Esophagus squamous epithelium (tissue), 5 donors: ENCODE measurements at places on chromosomes 11 and 22. TPM values are rescaled to one million over a fixed set of nuclear protein-coding genes. Genes with fewer than 3 reads are reported as not detected.
A peak's percentile ranks its signal among the peaks of the same experiment; 100 is the strongest.

SCGB1A1 gene
- not detected for total RNA-seq

CD3E gene
- total RNA-seq: 2.7 TPM

SYT8 gene
- total RNA-seq: 63.3 TPM

C11orf21 gene
- total RNA-seq: 0.94 TPM

MFRP gene
- not detected for total RNA-seq

FOXR1 gene
- not detected for total RNA-seq

PATL1 gene
- total RNA-seq: 11.2 TPM

CD248 gene
- total RNA-seq: 5.4 TPM

MS4A6E gene
- not detected for total RNA-seq

- H3K4me3 ChIP-seq: no peak overlapping the region
- no peaks in the 10 kb centered on the region for H3K36me3 ChIP-seq
- no peaks in the 10 kb centered on the region for H3K4me1 ChIP-seq
- DNase-seq: no peak
- H3K27ac ChIP-seq: no peak overlapping the region
Measured at GRCh38 chr11:134475951-134476350, 63.9 kb upstream of the B3GAT1 start.

DNA sequence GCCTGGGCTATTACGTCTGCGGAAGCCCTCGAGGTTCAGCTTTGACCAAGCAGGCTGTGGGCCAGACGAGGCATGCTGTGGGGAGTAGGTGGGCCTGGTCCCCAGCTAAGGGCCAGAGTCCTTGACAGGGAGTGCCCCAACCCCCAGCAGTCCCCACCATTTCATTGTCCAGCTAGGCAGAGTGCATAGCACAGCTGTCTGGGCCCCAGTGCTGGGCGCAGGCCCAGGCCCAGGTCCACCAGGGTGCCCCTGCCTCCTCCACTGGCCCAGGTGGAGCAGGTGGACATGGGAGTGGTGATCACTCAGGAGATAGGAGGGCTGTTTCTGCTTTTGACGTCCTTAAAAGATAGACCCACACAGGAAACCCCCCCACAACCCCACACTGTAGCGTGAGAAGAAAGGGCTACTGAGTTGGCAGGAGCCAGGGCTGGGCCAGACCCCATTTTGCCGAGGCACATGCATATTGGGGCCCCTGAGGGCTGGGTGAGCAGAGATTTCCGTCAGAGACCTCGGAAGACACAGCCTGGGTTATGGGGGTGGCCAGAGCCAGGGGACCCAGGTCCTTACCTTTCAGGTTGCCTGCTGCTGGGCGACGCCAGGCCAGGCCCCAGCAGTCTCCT, 11.7 kb upstream of the SUSD2 start:
- H3K36me3 ChIP-seq: peaks cover 44% of the 10 kb centered on the region
- H3K4me1 ChIP-seq: peaks cover 3% of the 10 kb centered on the region
- H3K27me3 ChIP-seq: no peaks in the 10 kb centered on the region
- no peak for DNase-seq
- no peak overlapping the region for H3K4me3 ChIP-seq

DNA sequence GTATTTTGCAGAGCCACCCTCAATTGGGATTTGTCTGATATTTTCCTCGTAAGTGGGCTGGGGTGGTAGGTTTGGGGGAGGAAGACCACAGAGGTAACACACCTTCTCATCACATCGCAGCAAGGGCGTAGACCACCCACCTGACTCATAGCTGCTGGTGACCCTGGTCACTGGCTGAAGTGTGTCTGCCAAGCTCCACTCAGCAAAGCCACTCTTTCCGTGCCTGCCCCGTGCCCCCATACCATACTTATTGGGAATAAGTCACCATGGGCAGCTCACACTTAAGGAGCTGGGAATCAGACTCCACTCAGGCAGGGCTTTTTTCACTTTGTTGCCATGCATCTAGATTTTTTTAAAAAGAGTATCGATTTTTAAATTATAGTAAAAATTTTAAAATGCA, 111.6 kb downstream of the PHF21B start:
- H3K4me3 ChIP-seq: no peak overlapping the region
- no peaks in the 10 kb centered on the region for H3K36me3 ChIP-seq
- H3K27ac ChIP-seq: no peak overlapping the region
- no peaks in the 10 kb centered on the region for H3K27me3 ChIP-seq
- H3K4me1 ChIP-seq: no peaks in the 10 kb centered on the region
- DNase-seq: no peak

DNA sequence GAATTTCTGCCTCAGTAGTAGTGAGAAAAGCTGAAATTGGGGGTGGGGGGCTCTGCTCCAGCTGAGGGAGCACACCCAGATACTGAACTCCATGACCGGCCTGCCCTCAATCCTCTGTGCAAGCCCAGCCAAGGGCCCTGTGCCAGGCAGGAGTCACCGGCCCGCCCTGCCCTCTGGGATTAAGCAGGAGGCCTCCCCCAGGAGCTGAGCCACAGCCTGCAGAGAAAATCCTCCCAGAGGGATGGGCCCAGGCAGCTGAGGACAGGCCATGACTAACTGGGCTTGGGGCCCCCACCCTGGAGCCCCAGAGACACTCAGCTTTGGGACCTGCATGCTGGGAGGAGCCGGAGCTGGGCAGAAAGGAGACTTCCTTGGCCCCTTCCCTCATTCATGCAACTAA, 48.8 kb downstream of the MN1 start:
- no peak for DNase-seq
- H3K27ac ChIP-seq: peak overlapping the region; percentile 24
- H3K36me3 ChIP-seq: no peaks in the 10 kb centered on the region
- H3K27me3 ChIP-seq: no peaks in the 10 kb centered on the region
- peaks cover 100% of the 10 kb centered on the region for H3K4me1 ChIP-seq

GRCh38 chr11:76694664-76695063, 24.1 kb upstream of the LRRC32 start:
- no peaks in the 10 kb centered on the region for H3K36me3 ChIP-seq
- H3K27ac ChIP-seq: no peak overlapping the region
- DNase-seq: no peak
- H3K4me3 ChIP-seq: no peak overlapping the region

DNA sequence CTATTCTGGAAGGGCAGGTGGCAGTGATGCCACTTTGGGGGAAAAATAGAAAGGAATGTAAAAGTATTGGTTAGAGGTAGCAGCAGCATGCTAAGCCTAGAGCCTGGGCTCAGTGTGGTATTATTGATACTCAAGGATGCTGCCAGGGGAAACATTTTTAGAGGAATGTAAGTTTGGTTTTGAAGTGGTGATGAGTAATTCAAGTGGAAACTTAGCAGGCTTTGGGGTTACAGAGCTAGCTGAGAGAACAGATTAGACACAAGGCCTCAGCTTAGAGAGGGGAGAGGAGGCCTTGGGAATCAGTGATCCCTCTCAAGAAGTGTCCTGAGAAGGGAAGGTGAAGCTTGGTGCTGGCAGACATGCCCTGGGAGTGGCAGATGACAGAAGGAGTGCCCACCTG, 32.9 kb upstream of the DDI1 start:
- no peaks in the 10 kb centered on the region for H3K4me1 ChIP-seq
- DNase-seq: no peak
- H3K27ac ChIP-seq: no peak overlapping the region
- H3K27me3 ChIP-seq: no peaks in the 10 kb centered on the region
- H3K4me3 ChIP-seq: no peak overlapping the region

GRCh38 chr11:65262381-65262680, 569 bp downstream of the POLA2 start:
- H3K4me3 ChIP-seq: peak overlapping the region; percentile 74
- H3K27ac ChIP-seq: peak overlapping the region; percentile 89
- H3K36me3 ChIP-seq: no peaks in the 10 kb centered on the region
- peaks cover 26% of the 10 kb centered on the region for H3K4me1 ChIP-seq
- DNase-seq: no peak
- H3K27me3 ChIP-seq: no peaks in the 10 kb centered on the region

DNA sequence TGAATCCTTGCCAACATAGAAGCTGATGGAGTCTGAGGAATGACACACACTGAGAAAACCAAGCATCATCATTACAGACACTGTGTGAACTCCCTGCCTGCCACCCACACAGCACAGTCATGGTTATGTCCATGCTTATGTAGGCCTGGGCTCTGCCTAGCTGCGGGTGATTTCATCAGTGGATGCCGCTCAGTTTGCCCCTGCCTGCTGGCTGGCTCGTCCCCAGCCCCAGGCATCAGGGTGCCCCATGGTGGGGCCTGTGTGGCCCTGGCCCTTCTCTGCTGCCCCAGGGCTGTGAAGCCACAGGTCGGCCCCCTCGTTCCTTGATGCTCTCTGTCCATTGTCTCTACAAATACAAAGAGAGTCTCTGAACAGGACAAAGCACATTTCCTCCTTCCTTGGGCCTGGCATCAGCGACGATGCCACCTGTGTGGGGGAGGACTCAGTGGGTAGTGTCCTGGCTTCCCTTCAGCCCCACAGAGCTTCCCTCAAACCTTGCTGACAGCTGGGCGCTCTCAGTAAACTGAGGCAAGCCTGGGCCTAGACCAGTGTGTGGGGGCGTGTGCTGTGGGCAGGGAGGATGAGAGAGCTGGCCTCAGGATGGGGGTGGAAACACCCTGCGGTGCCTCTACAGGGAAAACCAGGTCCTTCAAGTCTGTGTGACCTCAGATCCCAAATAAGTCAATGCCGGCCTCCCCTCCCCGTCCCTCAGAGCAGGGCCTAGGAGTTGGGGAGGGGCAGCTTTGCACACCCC, 20.0 kb upstream of the TUB start:
- no peak overlapping the region for H3K4me3 ChIP-seq
- no peaks in the 10 kb centered on the region for H3K27me3 ChIP-seq
- H3K4me1 ChIP-seq: no peaks in the 10 kb centered on the region
- H3K27ac ChIP-seq: no peak overlapping the region
- DNase-seq: no peak

- H3K27ac ChIP-seq: no peak overlapping the region
- no peaks in the 10 kb centered on the region for H3K27me3 ChIP-seq
- DNase-seq: no peak
- H3K4me1 ChIP-seq: no peaks in the 10 kb centered on the region
Measured at GRCh38 chr11:37072538-37073055, 474.6 kb upstream of the RAG2 start.

DNA sequence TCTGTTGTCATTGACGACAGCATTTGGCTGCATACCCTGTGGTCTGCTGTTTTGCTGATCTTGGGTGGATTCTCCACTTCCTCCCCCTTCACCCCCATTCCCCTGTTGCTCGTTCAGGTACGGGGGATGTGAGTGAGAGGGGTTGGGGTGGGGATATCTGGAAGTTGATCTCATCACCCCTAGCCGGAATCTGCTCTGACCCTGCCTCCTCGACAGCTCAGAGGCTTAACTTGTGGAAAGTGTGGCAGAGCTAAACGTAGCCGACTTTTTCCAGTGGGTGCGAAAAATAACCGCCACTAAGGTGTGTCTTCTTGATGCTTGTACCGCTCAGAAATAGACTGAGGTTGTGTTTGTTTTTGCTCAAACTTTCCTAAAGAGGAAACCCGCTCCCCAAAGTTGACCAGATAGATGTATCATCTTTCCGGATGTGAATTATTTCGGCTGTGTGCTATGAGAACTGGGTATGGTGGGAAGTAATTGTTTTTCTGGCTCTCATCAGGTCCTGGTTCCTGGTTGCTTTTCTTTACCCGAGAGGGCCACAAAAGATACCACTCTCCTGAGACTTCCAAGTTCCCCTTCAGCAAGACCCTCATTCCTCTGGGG, 6.6 kb downstream of the ZBTB16 start:
- H3K4me1 ChIP-seq: peaks cover 93% of the 10 kb centered on the region
- H3K27ac ChIP-seq: no peak overlapping the region
- H3K36me3 ChIP-seq: peaks cover 87% of the 10 kb centered on the region
- no peak for DNase-seq

- H3K27ac ChIP-seq: no peak overlapping the region
- H3K27me3 ChIP-seq: peaks cover 24% of the 10 kb centered on the region
- H3K4me1 ChIP-seq: peaks cover 16% of the 10 kb centered on the region
- DNase-seq: no peak
- no peak overlapping the region for H3K4me3 ChIP-seq
Measured at GRCh38 chr11:46912526-46913150, 5.7 kb downstream of the LRP4 start.

GRCh38 chr22:27456696-27457503, 344.7 kb downstream of the MN1 start:
- DNase-seq: no peak
- no peaks in the 10 kb centered on the region for H3K36me3 ChIP-seq
- no peak overlapping the region for H3K4me3 ChIP-seq
- no peak overlapping the region for H3K27ac ChIP-seq

DNA sequence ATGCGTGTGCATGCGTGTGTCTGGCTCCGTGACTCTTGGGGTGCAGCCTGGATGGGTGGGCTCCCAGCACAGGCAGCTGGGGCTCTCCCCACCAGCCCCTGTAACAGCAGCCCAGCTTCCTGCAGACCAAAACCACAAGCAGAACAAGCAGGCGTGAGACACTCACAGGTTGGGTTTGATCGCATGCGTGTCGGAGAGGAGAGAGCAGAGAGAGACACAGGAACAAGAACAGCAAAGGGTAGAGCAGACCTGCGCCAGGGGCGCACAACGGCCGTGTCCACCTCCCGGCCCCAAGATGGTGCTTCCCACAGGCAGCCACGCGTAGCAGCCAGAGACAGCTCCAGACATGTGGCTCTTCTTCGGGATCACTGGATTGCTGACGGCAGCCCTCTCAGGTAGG, at the start of gene CD6:
TSS of gene CD6 (plus strand) at position 161 of the 400 bp plus-strand sequence. CDS start at position 347, 186 bp downstream.
- no peaks in the 10 kb centered on the region for H3K4me1 ChIP-seq
- DNase-seq: no peak
- peak within 1 kb of the TSS; percentile 51 for H3K4me3 ChIP-seq
- no peaks in the 10 kb centered on the region for H3K27me3 ChIP-seq
- H3K36me3 ChIP-seq: no peaks in the 10 kb centered on the region
- peak within 1 kb of the TSS; percentile 39 for H3K27ac ChIP-seq

DNA sequence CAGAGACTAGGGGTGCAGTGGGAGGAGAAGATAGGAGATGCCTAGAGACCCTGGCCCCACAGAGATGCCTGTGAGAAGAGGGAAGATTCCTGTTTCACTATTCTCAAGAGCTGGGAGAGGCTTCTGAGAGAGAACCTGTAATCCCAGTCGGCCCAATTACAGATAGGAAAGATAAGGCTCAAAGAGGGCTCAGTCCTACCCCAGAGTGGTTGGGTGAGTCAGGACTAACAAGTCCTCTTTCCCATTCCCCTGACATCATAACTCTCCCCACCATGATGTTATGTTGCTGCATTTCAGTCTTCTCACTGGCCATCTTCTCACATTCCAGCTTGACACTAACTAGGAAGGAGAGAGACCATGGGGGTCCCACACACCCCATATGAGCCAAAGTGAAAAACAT, 17.9 kb downstream of the ARHGEF12 start:
- H3K27ac ChIP-seq: no peak overlapping the region
- H3K36me3 ChIP-seq: no peaks in the 10 kb centered on the region
- peaks cover 7% of the 10 kb centered on the region for H3K4me1 ChIP-seq

- H3K4me3 ChIP-seq: peak overlapping the region; percentile 89
- no peak for DNase-seq
- H3K27me3 ChIP-seq: peaks cover 26% of the 10 kb centered on the region
- H3K27ac ChIP-seq: no peak overlapping the region
Measured at GRCh38 chr11:45918962-45919675, 1.4 kb upstream of the PEX16 start.

GRCh38 chr22:17084554-17085276, at the start of gene IL17RA:
IL17RA (plus strand) TSS chr22:17085000; CDS start chr22:17085092, 92 bp downstream.
- H3K27ac ChIP-seq: peak within 1 kb of the TSS; percentile 96
- H3K4me1 ChIP-seq: peaks cover 22% of the 10 kb centered on the region
- DNase-seq: peak; percentile 58
- no peaks in the 10 kb centered on the region for H3K36me3 ChIP-seq
- no peaks in the 10 kb centered on the region for H3K27me3 ChIP-seq
